ENCODE measurements at places on chromosomes 11 and 22.

DNA sequence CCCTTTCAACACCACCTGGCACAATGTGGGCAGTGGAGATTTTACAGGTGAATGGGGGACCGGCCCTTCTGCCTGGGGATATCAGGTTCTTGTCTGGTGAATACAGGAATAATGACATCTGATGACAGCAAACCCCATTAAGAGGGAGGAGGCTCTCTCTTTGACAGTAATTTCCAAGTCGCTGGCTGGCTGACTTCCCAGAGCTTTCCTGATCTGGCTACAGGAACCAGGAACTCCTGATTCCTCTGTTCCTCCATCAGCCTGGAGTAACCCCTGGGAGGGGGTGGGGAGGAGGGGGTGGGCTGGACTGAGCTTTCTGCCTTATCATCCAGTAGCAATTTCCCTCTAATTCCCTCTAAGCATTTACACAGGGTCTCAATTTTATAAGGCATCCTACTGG is 3.7 kb upstream of the MIEF1 start:
- DNase-seq = no peak

DNA sequence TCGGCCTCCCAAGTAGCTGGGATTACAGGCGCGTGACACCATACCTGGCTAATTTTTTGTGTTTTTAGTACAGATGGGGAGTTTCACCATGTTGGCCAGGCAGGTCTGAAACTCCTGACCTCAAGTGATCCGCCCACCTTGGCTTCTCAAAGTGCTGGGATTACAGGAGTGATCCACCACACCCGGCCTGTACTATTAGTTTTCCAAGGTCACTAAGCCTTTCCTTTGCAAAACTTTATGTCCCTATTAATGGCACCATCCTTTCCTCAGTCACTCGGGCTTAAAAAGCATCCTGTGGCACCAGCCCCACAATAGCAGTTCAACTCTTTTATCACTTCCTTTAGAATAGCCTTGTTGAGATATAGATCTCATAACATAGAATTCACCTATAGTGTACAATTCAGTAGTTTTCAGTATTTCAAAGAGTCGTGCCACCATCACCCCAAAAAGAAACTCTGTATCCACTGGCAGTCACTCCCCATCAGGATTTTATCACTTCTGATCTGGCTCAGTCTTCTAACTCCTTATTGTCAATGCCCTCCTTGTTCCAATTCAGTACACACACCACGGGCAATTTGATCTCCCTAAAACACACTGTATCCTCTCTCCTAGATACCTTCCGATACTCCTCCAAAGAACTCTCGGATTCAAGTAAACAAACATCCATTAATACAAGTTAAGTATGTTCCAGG is 921 bp upstream of the BCL2L13 start:
- DNase-seq = no peak

DNA sequence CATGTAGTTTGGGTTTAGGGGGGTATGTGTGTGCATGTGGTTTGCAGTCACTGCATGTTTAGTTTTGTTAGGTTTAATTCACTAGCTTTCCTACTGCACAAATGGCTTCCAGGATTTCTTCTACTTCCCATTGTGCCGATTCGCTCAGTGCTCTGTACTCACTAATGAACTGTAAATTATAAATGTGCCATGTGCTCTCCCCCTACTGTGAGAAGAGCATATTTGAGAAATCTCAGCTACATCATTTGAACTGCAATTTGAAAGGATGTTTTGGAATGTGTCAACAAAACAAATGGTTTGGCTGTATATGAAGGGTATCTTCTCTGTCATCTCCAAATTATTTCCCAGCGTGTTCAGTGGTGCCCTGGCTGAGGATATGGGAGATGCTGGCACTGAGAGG is 28.1 kb downstream of the CYB5R2 start:
- no peak for DNase-seq

DNA sequence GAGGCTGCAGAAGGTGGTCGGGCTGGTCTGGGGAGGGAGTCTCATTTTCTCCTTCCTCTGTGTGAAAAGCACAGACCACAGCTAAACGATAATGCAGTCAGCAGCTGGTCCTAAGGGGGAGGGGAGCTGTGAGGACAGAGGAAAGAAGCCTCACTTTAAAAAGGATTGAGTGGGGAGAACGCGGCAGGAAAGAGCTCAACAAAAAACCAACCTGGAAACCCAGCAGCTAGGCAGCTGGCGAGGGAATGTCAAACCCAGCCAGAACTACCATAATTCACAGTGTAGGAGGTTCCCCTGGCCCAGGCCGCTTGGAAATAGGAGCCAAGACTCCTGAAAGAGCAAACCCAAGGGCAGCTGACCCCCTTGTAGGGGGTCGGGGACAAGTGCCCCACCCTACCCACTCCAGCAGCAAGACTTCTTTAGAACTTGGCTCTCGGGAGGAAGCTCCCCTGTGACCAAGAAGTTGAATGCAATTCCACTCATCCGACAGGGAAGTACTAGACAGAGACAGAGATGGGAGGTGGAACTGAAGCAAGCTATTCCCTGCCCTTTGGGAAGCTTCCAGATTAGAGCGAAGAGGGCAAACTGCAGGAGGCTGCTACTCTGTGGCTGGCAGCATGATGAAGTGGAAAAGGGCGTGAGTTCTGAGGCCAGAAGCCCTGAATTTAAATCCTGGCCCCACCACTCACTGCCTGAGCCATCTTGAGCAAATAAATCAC is 16.5 kb upstream of the DGKZ start:
- DNase-seq = peak; percentile 24

- peak; percentile 62 for DNase-seq
These were observed 1.7 kb upstream of the RTCB start for GRCh38 chr22:32413719-32414118.

GRCh38 chr11:113932788-113933187 is 28.2 kb downstream of the HTR3B start:
- no peak for DNase-seq

DNA sequence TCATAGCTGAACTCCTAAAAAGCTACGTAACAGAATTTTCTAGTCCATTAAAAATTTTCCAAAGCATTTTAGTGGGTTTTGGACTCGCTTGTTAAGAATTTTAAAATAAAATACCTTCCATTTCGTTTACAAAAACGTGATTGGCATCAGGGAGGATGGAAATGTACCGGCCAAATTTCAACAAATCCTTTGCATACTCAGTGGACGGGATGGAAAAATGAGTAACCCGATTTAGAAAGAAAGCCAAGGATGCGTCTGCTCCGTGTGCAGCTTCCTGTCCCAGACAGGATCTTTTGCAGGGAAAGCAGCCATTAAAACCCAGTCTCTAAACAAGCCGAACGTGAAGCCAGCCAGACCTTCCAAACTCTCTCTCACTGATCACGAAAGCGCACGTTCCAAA is 15.6 kb downstream of the TMEM184B start:
- DNase-seq = peak; percentile 82

DNA sequence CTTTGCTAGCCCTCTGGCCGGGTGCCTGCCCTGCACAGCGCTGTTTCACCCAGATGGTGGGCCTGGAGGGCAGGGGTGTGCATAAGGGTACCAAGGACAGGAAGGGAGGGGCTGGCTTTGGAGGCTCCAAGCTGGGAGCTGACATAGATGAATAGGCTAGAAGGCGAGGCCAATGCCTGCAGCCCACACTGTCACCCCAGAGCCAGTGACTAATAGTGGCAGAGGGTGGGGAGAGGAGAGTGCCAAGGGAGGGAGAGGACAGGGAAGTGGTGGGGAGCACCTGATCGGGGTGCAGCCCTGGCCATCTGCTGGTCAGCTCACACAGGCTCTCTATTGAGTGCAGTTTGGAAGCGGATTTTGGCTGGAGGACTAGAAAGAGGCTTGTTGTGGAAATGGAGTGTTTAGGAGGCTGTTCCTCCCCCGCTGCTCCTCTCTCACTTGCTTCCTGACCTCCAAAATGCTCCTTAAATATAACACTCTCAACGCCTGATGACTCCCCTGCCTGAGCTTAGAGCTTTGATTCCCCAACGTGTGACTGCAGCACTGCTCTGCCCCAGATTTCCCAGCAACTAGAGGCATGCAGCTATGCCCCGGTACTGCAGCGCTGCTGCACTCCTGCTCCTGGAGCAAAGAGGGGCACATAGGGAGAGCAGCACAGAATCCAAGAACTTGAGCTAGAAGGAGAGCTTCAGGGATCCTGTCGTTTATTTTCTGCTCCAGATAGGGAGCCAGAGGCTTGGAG is 89.2 kb downstream of the GRAMD1B start:
- peak; percentile 18 for DNase-seq

GRCh38 chr11:96256215-96257011 is 86.6 kb downstream of the MAML2 start:
- DNase-seq = peak; percentile 52

- DNase-seq = no peak
These were observed 50.1 kb upstream of the PHOX2A start for GRCh38 chr11:72293910-72294615.

- no peak for DNase-seq
These were observed 25.2 kb upstream of the PTPRJ start for GRCh38 chr11:47955061-47955755.

DNA sequence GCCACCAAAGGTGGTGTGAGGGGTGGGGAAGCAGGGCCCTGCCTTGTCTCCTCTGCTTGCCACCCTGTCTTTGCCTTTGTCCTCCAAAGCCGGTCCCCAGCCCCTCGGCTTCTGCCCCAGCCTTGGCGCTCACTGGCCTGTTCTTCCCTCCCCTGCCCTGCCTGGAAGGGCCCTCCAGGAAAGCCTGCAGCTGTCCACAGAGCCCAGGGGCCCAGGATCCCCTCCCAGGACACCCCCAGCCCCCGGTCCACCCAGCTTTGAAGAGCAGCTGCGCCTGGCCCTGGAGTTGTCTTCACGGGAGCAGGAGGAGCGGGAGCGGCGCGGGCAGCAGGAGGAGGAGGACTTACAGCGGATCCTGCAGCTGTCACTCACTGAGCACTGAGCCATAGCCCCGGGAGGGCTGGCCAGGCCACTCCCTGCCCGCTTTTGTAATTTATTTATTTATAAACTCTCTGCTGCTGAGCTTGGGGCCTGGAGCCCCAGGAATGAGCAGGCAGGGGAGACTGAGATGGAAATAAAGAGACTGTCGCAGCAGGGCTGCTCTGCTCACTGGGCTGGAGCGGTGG is 1.3 kb upstream of the SSH3 start:
- DNase-seq = peak; percentile 54

DNA sequence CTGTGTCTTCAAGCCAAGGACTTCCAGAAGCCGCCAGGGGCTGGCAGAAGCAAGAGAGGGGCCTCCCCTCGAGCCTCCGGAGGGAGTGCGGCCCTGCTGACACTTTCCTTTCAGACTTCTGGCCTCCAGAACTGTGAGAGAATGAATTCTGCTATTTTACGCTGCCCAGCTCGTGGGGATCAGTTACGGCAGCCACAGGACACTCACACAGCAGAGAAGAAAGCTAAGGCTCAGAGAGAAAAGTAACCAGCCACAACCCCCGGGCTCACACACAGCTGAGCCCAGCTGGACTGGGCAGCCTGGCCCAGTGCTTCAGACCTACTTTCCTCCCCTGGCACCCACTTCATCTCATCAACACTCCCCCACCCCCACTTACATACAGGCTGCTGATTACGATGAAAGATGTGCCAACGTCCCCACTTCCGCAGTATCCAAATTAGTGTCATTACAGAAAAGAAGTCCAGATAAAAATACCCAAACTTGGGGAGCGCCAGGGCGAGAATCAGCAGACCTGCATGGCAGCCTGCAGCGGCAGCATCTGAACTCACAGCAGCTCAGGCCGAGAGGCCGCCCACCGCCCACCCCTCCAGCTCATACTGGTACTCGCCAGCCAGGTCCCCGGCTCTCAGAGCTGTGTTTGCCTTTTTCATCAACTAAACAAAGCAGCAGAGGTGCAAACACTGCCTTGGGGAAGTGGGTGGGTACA is 15.3 kb downstream of the PHF21B start:
- DNase-seq = no peak

DNA sequence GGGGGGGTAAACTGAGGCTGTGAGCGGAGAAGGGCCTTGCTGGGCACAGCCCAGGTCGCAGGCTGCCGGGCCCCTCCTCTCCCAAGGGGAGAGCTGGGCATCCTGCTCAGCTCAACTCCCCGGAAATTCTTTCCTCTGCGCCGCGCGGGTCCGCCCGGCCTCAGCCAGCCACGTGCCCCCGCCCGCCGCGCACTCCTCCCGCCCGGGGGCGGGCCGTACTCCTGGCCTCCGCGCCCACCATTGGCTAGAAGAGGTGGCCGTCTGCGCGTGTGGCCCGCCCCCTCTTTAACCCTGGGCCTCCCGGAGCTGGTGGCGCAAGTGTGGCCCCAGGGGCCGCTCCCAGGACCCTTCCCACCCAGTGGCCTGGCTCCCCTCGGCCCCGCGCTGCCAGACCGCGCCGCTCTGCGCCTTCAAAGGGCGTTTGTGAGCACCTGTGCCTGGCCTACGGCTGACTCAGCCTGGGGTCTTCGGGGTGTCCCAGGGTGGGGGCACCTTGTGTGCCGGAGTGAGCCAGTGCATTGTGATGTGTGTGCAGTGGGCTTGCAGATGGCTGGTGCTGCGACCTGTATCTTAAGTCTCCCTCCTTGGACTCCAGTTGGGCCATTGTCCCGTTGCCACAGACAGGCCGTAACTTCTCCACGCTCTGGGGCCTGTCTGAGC is 2.0 kb downstream of the MRGPRF start:
- peak; percentile 96 for DNase-seq

DNA sequence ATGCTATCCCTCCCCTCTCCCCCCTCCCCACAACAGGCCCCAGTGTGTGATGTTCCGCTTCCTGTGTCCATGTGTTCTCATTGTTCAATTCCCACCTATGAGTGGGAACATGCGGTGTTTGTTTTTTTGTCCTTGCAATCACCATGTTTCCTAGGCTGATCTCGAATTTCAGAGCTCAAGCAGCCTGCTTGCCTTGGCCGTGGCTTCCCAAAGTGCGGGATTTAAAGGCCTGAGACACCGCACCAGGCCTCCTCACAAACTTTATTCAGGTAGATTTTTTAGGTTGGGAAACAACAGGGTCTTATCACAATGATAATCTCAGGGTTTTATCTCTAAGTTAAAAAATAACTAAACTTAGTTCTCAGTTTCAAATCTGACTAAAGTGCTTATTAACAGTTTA is 125.4 kb downstream of the LUZP2 start:
- no peak for DNase-seq

- no peak for DNase-seq
These were observed 80.1 kb downstream of the SVIP start for GRCh38 chr11:22749536-22749935.

DNA sequence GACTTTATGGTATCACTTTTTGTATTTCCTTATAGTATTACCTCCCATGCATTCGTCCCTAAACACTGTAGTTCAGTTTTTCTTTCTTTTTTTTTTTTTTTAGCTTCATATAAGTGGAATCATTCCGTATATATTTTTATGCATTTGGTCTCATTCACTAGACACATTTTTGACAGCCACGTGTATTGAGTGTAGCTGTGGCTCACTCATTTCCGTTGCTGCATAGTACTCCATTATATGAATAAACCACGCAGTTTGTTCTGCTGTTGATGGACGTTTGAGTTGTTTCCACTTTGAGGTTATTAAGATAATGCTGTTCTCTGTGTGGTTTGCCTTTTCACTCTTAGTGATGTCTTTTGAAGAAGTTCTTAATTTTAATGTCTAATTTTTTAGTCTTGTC is 8.4 kb downstream of the APLP2 start:
- no peak for DNase-seq

Measured in foreskin fibroblast (primary cell).